ENCODE measurements at places on chromosomes 11 and 22.
A peak's percentile ranks its signal among the peaks of the same experiment; 100 is the strongest.

DNA sequence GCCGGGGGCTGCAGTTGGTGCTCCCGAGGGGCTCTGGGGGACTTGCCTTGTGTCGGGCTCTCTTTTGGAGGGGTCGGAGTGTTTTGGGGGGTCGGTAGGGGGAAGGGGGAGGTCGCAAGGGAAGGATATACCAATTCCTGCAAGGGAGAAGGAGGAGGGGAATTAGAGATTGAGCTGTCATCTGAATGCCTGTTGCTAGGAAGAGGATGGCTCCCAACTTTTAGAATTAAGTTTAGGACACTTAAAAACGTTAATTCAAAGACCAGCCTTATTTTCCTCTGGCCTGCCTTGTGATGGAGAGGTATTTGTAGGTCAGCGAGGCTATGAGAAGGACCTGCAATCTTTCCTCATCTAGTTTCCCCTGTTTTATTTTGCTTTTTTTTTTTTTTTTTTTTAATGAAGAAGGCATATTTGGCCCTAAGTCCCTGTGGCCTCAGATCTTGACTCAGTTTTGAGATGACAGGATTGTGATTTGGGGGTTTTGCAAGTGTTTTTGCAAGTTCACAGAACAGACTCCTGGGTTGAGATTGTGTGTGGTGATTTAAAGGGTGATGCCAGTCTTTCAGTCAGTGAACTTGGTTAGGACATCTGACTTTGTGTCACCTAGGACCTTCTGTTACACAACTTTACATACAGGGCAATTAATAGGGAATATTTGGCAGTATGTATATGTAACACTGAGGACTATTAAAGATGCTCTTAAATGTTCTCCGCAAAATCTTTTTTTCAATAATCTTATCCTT, 672 bp downstream of the TMEM135 start:
- peak; percentile 48 for DNase-seq

DNA sequence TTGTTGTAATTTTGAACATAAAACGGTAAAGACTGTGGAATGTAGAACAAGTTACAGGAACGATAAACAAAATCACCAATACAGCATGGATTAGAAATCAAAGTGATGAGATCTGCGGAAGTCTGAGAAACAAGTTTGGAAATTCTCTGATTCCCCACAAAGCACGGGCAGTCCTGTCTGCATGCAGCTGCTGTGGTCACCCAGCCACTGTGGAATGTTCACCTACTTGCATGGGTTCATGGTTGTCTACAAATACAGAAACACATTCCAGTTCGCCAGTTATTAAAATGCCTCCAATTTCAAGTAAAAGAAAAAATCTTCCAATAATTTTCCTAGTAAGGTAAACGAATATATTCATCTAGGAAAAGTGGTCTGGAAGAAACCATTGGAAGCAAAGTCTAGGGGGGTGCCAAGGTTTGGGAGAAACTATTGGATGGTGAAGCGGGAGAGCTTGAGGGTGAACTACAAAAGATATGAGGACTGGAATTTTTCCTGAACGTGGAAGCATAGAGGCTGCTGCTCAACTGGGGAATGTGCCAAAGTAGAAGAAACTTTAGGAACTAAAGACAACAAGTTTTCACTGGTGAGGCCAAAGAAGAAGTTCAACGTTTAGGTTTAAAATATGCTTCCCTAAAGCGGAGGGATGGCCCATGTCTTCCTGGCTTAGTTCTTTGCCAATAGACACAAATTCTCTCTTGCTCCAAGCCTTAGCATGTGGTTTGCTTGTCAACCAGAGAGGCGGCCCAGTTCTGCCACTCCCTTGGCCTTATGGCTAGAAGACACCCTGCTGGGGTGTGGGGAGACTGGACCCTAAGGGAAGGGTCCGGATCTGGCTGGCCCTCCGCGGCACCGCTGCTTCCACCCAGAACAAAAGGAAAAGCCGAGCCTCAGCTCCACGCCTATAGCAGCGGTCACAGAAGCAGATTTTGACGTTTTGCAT, 70.2 kb downstream of the CTTN start:
- DNase-seq = no peak

- no peak for DNase-seq
These were observed 132.5 kb downstream of the HIPK3 start for GRCh38 chr11:33389635-33390034.

DNA sequence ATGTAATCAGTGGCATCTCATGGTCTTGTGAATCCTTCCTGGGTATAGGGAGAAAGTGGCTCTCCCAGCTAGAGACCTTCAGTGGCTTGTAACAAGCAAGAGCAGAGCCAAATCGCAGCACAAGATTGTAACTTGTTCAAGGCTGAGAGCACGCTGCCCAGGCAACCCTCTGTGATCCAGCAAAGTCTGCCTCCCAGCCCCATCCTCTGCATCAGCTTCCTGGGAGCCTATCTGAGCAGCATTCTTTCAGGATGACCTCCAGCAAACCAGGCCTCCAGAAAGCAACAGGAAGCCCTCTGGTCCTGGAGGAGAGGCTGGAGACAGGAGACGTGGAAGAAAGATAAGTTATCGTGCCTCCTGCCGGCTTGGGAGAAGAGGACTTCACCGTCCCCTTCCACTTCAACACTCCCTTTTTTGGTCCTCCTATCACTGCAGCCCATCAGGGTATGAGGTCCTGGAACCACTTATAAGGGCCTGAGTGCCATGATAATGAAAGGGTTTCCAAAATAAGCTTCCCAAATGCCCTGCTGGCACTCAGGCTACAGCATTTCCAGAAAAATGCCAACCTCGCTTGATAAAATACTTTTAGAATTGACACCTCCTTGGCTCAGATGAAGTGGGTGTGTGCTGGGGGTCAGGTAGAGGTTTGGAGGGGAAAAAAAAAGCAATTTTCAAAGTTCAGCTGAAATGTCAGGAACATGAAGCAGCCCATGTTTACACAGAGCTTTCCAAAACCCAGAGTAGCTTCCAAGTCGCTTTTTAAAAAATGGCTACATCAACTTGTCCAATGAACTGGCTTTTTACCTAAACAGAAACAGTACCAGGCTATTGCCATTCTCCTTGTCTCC, 80.2 kb downstream of the PLEKHA7 start:
- DNase-seq = no peak

DNA sequence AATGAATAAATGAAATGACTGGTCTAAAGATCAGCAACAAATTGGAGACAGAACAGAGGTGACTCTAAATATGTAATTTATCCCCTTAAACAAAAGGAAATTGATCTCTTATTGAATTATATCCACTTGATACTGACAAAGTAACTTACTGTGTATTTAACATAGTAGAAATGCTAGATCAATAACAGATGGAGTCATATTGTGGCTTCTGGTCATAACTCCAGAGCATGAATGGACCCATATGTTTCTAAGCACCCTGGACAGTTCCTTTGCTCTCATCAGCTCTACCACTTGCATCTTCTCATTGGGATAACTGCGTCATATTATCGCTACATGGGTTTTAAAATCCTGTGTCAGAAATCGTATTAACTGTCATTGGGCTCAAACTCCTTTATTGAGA, 222.3 kb downstream of the ETS1 start:
- peak; percentile 46 for DNase-seq

GRCh38 chr22:44032126-44032730, 8.1 kb downstream of the PARVB start:
- DNase-seq = no peak

Data from RKO (cell line).